Activated CD8-positive, alpha-beta memory T cell treated with anti-CD3 and anti-CD28 coated beads, Interleukin-2, amount 10 ng/mL, durations not matched to agents 7 days and 5 days (primary cell): ENCODE measurements at places on chromosomes 1 and 21.

GRCh38 chr1:151327903-151328674 lies 873 bp upstream of the PI4KB start:
- peak; percentile 45 for DNase-seq

DNA sequence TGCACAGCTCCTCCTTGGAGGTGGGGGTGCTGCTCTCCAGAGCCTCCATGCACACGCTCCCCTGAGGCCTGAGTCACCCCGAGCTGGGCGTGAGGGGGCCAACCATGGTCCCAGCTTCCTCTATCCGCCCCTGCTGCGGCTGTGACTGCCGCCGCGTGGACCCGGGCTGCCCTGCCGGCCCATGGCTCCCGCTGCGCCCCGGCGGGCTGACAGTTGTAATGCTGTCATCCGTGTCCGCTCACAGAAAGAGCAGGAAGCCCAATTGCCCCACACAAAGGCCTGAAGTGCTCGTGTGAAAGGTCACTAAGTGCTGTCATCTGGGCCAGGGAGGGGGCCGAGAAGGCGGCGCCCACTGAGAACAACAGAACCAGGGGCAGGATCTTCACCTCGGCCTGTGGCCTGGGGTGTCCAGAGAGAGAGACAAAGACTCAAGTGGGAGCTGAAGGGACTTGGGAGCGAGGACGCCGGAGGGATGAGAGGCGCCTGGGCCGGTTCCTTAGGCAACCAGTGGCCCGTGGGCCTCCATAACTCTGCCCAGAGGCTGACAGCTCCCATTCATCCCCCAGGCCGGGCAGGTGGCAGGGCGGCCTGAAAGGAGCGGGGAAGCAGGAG lies 31.5 kb downstream of the OLIG1 start:
- DNase-seq = no peak

DNA sequence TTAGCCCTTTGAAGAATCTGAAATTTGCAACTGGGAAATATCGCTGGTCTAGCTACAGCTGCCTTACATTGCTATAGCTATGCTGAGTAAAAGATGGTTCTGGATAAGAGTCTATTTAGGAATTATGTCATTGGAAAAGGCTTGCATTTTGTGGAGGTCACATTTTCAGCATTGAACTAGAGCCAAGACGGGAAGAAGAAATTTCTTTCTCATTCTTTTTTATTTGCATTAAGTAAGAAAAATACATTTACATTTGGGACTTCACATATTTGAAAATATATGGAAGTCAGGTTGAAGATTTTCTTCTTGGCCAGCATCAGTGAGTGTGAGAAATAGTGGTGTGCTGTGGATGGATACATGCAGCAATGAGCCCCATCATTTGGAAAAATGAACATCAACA lies 291.6 kb downstream of the PTBP2 start:
- DNase-seq = no peak

GRCh38 chr1:76782809-76783208 lies 84.5 kb upstream of the ST6GALNAC5 start:
- DNase-seq = no peak

GRCh38 chr1:222325506-222325905 lies 222.4 kb downstream of the HHIPL2 start:
- DNase-seq = no peak
